Choroid plexus epithelial cell (primary cell): ENCODE measurements at places on chromosomes 2 and 18.

- no peak for DNase-seq
Observed at GRCh38 chr2:9230881-9231280, 24.3 kb downstream of the ASAP2 start.

DNA sequence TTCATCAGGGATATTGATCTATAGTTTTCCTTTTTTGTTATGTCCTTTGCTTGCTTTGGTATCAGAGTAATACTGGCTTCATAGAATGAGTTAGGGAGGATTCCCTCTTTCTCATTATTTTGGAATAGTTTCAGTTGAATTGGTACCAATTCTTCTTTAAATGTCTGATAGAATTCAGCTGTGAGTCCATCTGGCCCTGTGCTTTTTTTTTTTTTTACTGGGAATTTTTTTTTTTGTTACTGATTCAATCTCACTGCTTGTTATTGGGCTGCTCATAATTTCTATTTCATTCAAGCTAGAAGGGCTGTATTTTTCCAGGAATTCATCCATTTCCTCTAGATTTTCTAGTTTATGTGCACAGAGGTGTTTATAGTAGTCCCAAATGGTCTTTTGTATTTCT is 103.9 kb downstream of the RND3 start:
- no peak for DNase-seq

DNA sequence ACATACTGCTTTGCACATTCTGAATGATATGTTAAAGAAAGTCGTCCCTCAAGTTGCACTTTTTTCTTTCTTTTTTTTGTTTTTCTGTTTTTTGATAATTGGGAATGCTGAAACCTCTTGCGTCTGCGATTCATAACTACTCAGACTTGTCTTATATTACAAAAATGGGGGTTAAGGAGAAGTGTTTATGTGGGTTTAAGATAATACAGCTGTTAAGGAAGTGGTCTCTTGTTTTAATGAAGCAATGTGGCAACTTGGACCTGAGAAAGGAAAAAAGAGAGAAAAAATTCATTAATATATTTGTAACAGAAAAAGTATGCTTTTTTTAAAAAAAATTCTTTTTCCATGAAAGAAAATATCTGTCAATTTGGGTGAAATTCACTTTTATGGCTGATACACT is 268.5 kb upstream of the CCDC68 start:
- no peak for DNase-seq

DNA sequence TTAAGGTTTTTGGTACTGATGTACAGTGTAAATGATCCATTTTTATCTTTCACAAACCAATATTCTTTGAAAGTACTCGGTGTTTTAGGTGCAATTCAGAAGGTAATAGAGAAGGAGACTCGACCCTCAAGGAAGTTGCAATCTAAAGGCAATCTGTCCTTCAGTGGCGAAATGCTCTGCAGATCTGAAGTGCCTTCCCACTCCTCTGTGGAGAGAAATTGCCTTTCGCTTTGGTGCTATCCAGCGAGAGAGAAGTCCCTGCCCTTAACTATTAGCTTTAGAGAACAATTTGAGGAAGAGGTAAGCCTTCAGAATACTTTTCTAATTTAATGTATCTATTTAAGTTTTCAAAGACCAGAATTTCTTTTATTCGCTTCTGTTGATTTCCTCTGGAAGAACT is 371.8 kb upstream of the FANCL start:
- DNase-seq: no peak

GRCh38 chr2:217379807-217380206 is 519.9 kb upstream of the TNP1 start:
- no peak for DNase-seq

- DNase-seq: no peak
Observed at GRCh38 chr2:156947261-156947660, 310.2 kb upstream of the GALNT5 start.

DNA sequence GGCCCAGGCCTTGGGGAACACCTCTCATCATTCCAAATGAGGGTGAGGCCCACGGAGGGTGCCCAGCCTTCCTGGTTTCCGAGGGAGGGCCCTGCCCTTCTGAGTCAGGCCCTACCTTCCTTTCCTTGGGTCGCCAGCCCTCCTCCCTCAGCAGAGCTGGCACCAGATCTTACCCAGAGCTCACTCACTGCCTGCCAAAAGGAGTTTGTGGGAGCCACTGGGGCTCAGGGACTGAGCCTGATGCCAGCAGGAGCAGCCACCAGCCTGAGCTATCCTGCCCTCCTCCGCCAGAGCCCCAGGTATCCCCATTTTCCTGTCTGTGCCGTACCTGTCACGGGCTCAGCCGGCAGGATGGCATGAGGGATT is 64.1 kb downstream of the NRP2 start:
- no peak for DNase-seq

DNA sequence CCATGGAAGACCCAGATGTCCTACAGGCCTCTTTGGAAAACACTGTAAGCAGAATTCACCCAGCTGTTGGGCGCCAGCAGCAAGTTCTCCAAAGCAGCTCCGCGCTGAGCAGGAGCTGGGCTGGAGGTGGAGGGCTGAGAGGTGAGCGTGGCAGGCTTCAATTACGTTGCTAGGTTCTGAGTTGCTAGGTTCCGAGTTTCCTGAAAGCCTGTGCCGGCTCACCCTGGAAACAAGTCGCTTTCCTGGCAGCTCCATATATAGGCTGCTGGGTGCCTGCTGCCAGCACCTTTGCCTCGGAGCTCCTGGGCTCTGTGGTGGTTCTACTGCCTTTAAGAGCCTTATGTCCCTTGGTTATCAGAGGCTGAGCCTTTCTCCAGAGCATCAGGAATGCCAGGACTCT is 14.4 kb upstream of the EGR4 start:
- DNase-seq: no peak

DNA sequence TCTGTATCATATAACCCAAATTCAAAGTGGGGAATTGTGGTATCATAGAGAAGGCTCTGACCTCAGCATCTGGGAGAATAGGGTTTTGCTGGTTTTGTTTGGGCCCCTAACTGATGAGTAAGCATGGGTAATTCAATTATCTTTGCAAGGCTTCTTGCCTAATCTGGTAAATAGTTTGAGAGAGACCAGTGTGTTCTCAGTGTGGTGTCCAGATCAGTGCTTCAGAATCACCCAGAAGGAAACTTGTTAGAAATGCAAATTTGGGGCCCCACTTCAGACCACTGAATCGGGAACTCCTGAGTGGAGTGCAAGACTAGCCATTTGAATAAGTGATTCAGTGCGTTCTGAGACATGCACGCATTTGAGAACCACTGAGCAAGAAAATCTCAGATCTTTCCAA is 282.7 kb downstream of the EPHA4 start:
- no peak for DNase-seq

DNA sequence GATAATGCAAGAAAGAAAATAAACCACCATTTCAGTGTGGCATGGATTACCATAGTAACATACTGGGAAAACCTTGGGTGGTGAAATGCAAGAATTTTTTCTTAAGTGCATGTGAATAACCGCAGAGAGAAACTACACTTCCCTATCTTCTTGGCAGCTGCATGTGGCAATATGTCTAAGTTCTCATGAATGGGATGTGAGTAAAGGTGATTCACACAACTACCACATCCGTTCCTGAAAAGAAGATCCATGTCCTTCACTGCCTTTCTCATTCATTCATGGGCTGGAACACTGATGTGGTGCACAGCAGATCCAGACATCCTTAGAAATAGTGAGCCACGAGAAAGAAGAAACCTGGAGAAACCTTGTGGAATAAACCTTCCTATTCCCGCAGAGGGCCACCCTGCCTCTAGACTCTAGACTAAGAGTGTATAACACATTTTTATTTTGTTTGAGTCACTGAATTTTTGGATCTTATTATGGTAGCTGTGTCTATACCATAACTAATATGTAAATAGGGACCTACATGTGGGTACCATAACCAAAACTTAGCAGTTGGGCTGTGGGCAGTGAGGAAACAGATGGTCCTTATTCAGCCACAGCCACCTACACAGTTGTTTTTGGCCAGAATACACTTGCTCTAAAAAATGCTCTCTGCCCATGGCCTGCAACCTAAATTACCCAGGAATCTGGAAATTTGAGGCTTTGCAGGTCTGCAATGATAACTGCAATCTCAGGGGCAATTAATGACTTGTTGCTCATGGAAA is 573.3 kb downstream of the LRP1B start:
- peak; percentile 98 for DNase-seq

DNA sequence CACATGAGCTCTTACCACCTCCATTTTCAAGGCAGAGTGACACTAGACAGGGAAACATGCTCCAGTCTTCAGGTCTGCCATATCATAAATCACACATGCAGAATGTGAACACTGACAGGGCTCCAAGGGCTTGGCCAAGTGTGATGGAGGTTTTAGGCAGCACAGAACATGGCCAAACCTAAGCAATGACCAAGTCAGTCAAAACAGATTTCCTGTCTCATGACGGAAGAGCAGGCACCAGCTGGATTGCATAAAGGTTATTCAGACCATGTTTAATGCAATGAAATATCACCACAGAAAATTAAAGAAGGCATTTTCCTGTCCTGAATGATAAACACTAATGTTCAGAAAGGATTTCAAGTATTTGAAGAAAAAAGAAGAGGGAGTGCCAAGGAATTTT is 72.5 kb downstream of the SUMO1 start:
- DNase-seq: no peak
